ENCODE measurements at places on chromosomes 3 and 15. TPM values are rescaled to one million over a fixed set of nuclear protein-coding genes. Genes with fewer than 3 reads are reported as not detected.

TIPIN gene
- 5.8 TPM for total RNA-seq

CD200R1 gene
- total RNA-seq, result 1.1 TPM

TOPBP1 gene
- total RNA-seq, result 23.2 TPM

FBN1 gene
- 121 TPM for total RNA-seq

CLN6 gene
- 15.6 TPM for total RNA-seq

INKA1 gene
- 0.84 TPM for total RNA-seq

GRCh38 chr3:112629425-112629824 lies 11.5 kb downstream of the CCDC80 start:
- DNase-seq, result no peak

- DNase-seq, result no peak
Measured at GRCh38 chr3:20878691-20879090, 692.7 kb upstream of the SGO1 start.

- DNase-seq, result no peak
Measured at GRCh38 chr15:94602754-94603470, 371.6 kb downstream of the MCTP2 start.

- no peak for DNase-seq
Measured at GRCh38 chr3:54661151-54661550, 266.7 kb downstream of the LRTM1 start.

DNA sequence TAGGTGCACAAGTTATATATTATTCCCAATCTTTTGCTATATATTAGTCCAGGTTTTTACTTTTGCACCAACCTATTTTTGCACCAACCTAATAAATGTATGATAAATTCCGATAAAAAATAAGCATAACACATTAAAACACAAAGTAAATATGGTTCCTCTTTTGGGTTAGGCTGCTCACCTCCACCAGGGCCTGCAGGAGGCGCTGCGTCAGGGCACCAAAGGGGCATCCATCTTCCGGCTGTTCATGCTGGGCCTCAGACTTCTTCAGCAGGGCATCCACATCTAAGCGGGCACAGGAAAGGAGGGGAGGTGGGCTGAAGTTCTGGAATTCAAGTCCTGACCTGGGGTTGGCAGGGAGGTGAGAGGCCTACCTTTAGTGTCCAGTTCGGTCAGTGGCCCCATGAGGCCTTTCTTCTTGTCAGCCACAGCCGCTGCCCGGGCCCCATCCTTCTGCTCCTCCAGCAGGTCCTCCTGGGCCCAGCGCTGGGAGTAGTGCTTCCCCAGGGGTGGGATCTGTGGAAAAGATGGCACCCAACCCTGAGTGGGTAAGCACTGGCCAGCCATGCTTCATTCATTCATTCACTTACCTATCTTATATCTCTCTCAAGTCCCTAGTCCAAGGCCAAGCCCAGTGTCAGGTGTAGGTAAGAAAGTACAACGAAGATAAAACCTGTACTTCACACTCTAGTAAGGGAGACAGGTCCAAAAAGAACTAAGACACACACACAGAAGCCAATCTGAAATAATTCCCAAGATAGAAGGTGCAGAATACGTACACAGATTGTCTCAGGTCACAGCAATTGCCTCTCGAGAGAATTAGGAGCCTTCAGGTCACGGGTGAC lies 5.2 kb downstream of the TADA3 start:
- DNase-seq, result no peak

DNA sequence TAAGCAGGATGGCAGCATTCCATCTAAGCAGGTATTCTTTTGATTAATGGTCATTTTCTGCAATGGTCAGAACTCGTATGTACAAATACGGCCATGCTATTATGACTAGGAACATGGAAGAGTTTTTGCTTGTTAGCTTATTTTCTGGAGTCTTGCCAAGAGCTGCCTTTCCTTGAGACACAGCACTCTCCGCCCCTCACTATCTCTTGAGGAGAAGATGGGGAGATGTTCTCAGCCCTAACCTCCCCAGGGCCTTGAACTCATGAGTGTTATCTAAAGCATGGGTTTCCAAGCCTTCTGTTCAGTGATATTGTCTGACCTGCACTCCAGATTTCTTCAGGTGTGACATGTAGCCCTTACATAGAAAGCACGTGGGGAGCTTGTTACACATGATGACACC lies 65.9 kb upstream of the ACTC1 start:
- DNase-seq, result no peak

DNA sequence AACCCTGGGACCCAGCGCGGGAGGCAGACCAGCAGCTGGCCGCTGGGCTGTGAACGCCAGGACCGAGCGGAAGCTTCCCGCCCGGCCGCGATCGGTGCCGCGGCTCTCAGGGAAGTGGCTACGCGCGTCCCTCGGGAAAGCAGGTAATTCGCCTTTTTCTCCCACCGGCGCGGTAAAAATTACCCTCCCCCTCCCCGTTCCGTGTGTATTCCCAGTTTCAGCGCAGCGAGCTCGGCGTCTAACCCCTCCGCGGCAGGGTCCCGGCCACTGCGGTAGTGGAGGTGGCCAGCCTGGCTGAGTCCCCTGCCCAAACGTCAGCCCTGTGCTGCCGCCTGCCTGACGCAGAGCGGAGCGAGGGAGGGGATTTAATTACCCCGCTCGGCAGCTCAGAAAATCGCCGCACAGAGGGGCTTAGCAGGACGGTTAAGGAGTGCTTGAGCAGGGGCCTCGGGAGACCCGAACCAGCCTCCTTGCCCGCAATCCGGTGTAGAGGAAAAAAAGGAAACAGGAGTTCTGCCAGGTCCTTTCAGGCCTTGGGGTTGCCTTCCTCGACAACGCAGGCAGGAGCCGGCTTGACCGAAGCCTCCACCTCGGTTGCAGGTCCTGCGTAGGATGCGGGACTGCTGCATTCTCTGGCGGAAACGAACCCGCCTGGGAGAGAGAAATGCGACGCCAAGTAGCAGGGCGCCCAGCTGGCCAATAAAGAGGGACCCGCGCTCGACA lies 2.9 kb downstream of the GATA2 start:
- DNase-seq, result peak; percentile 20

All from omental fat pad (tissue), 4 donors.